ENCODE measurements at places on chromosomes 6 and 20. TPM values are rescaled to one million over a fixed set of nuclear protein-coding genes. Genes with fewer than 3 reads are reported as not detected.

GRCh38 chr20:62696434-62696957, 12.1 kb upstream of the NTSR1 start:
- H3K36me3 ChIP-seq: no peaks in the 10 kb centered on the region
- H3K4me1 ChIP-seq: no peaks in the 10 kb centered on the region
- no peak overlapping the region for H3K27ac ChIP-seq
- H3K27me3 ChIP-seq: peaks cover 34% of the 10 kb centered on the region
- no peak for DNase-seq

GRCh38 chr6:79719248-79719960, 88.3 kb downstream of the SH3BGRL2 start:
- H3K4me3 ChIP-seq: no peak overlapping the region
- no peak overlapping the region for H3K27ac ChIP-seq

- no peaks in the 10 kb centered on the region for H3K27me3 ChIP-seq
- no peak overlapping the region for H3K27ac ChIP-seq
- no peaks in the 10 kb centered on the region for H3K4me1 ChIP-seq
- no peak for DNase-seq
- H3K4me3 ChIP-seq: no peak overlapping the region
- H3K36me3 ChIP-seq: peaks cover 17% of the 10 kb centered on the region
Measured at GRCh38 chr20:51622004-51622874, 79.7 kb upstream of the NFATC2 start.

DNA sequence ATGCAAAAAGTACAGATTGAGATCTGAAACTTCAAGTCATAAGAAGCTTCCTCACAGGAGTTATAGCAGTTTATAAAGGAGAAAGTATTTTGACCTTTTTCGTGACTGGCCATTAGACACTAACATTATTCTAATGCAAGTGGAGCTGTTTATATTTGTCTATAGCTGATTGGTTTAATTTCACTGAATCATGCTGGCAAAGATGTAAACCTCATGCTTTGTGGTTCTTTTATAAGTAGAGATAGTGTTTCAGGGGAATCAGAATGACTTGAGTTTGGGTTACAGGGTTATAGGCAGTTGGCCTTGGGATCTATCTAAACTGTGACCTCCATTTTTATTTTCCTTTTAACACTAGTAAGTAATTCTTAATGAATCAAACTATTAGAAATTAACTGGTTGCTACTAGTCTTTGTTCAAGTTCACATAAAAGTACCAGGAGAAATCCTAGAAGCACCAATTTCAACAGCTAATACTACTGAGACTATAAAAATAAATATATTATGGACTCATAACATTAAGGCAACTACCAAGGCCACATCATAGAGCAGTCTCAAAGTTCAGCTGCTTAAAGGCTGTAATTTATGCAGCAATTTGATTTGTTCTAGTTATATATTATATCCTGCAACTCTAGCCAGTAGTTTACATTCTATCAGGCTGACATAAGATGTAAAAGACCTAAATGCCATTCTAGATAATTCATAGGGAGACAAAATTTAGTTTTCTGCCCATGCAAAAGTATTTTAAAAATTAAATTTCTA, 94.0 kb downstream of the RNGTT start:
- peaks cover 7% of the 10 kb centered on the region for H3K4me1 ChIP-seq
- peak overlapping the region; percentile 24 for H3K27ac ChIP-seq
- H3K27me3 ChIP-seq: no peaks in the 10 kb centered on the region
- peak; percentile 80 for DNase-seq

DNA sequence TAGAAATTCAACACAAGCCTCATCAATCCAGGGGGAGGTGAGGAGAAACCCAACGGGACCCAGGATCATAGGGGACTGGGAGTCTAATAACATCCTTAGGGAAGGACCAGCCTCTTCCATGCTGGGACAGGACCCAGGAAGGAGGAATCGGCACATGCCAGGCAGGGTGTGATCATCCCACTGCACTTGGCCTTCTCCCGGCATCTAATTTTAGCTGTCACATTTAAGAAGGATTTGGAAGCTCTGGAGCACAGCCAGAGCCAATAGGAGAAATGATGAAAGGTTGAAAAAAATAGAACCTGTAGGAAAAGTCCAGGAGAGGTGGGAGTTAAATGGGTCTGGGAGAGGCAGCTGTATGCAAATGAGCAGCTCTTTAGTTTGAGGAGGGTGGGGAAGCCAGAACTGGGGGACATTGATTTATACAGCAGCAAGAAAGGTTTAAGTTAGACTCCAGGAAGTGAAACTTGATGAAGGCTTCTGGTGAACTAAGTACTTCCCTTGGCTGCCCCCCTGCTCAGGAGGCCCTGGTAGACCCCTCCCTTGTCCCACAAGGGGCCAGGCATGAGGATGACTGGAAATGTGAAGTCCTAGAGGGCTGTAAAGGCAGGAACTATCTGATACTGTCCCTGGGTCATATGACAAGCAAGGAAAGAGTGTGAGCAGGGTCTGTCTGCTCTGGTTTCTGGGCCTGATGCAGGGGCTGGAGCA, 260.3 kb downstream of the LRFN2 start:
- no peak overlapping the region for H3K27ac ChIP-seq
- H3K27me3 ChIP-seq: peaks cover 1% of the 10 kb centered on the region
- no peaks in the 10 kb centered on the region for H3K36me3 ChIP-seq
- no peak overlapping the region for H3K4me3 ChIP-seq
- no peaks in the 10 kb centered on the region for H3K4me1 ChIP-seq
- no peak for DNase-seq

DNA sequence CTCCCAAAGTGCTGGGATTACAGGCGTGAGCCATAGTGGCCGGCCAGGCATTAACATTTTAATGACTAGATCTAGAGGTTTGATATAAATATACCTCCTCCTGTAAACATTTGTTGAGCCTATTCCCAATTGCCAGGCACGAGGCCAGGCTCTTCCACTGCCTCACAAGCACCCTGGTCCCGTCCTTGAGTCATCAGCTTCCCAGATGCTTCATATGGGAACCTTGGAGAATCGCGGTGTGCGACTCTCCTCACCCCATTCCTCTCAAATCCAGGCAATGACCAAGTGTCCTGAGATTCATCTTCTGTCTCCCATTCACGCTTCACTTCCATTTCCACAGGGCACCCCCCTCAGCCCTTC, 35.9 kb upstream of the PIM1 start:
- H3K27me3 ChIP-seq: no peaks in the 10 kb centered on the region
- peaks cover 35% of the 10 kb centered on the region for H3K4me1 ChIP-seq
- H3K36me3 ChIP-seq: no peaks in the 10 kb centered on the region
- H3K27ac ChIP-seq: peak overlapping the region; percentile 63
- H3K4me3 ChIP-seq: no peak overlapping the region
- peak; percentile 96 for DNase-seq

DNA sequence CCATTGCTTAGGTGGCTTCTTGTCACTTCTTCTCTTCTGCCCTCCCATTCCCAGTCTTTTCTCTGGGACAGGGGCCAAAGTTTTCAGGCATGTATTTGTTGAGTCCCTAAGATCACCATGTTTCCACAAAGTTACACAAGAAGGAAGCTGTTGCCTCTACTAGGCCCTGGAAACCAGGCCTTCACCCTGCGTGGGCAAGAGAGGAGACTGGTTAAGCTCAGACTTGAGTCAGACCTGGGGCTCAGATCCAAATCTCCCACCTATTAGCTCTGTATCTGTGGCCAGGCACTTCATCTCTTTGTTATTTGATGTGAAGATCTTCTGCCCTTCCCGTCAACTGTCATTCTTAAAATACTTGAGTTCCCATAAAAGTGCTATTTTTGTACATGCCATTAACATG, 154.6 kb downstream of the SASH1 start:
- H3K36me3 ChIP-seq: 0 out of 2 replicates have a peak, but pooled peaks cover 1% of the 10 kb centered on the region
- H3K4me3 ChIP-seq: no peak overlapping the region
- DNase-seq: peak; percentile 75
- H3K4me1 ChIP-seq: peaks cover 7% of the 10 kb centered on the region
- no peak overlapping the region for H3K27ac ChIP-seq

DNA sequence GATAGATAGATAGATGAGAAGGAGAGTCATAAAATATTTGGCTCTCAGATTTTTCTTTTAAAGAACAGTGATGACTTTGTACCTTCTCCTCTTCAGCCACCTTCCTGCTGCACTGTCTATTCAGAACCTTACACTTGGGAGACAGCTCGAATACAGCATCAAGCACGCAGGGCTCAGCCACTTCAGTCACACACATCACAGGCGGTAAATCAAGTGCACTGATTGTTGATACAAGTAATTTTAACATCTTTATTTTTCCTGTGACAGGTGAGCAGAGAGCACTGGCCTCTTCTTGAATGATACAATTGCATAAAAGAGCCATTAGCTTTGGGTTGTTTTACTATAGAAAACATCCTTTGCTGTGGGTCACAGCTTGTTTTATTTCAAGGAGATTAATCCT, 1118.5 kb upstream of the EYS start:
- no peak overlapping the region for H3K4me3 ChIP-seq
- H3K4me1 ChIP-seq: no peaks in the 10 kb centered on the region
- no peaks in the 10 kb centered on the region for H3K27me3 ChIP-seq
- no peak for DNase-seq

DNA sequence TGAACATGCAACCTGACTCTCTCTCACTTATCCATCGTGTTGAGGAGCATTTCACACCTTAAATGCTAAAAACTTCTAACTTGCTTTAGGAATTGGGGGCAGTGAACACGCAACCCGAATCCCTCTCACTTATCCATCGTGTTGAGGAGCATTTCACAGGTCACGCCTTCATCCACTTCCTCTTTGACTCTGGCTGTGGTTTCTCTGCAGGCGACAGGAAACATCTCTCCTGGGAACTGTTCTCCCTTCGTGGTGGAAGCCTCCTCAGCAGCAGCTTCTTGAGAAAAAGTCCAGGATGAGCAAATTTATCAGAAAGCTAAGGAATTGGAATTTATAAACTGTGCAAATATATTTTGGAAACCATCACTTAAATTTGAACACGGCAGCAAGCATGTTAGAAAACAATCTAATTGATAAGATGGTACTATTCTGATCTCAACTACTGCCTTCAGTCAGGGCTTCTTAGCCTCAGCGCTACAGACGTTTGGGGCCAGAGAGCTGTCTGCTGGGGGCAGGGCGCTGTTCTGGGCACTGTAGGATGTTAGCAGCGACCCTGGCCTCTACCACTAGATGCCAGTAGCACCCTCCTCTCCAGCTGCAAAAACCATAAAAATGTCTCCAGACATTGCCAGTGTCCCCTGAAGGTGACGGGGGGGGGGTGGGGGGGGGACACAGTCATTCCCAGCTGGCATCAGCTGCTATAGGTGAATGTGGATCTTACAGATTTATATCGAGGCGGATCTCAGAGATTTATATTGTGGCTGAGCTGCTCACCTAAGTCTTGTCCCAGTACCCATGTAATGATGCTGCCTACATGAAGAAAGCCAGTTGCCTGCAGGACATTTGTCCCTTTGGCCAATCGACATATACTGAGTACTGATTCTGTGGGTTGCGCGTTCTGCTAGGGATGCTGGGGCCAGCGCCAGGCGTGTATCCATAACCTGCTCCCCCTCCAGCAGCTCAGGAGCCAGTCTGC, 26.2 kb downstream of the CTCFL start:
- H3K4me3 ChIP-seq: no peak overlapping the region
- H3K4me1 ChIP-seq: no peaks in the 10 kb centered on the region
- no peaks in the 10 kb centered on the region for H3K36me3 ChIP-seq
- H3K27ac ChIP-seq: no peak overlapping the region

GRCh38 chr6:144158133-144158532, 7.8 kb downstream of the STX11 start:
- no peak overlapping the region for H3K4me3 ChIP-seq
- no peaks in the 10 kb centered on the region for H3K27me3 ChIP-seq
- DNase-seq: peak; percentile 88
- no peak overlapping the region for H3K27ac ChIP-seq
- H3K4me1 ChIP-seq: 0 out of 2 replicates have a peak, but pooled peaks cover 2% of the 10 kb centered on the region

- H3K36me3 ChIP-seq: no peaks in the 10 kb centered on the region
- H3K4me3 ChIP-seq: no peak overlapping the region
- no peak for DNase-seq
- no peaks in the 10 kb centered on the region for H3K4me1 ChIP-seq
- H3K27me3 ChIP-seq: peaks cover 3% of the 10 kb centered on the region
Measured at GRCh38 chr6:107116328-107116892, 1.1 kb upstream of the BEND3 start.

GRCh38 chr6:10451828-10452509, 37.1 kb upstream of the TFAP2A start:
- DNase-seq: peak; percentile 50
- no peak overlapping the region for H3K4me3 ChIP-seq
- no peaks in the 10 kb centered on the region for H3K4me1 ChIP-seq

GRCh38 chr6:12235341-12235740, 54.8 kb upstream of the EDN1 start:
- no peak overlapping the region for H3K27ac ChIP-seq
- no peak overlapping the region for H3K4me3 ChIP-seq

GRCh38 chr6:87421576-87421975, 13.8 kb downstream of the CFAP206 start:
- H3K4me1 ChIP-seq: no peaks in the 10 kb centered on the region
- DNase-seq: no peak
- no peaks in the 10 kb centered on the region for H3K27me3 ChIP-seq
- no peak overlapping the region for H3K4me3 ChIP-seq
- H3K36me3 ChIP-seq: no peaks in the 10 kb centered on the region
- H3K27ac ChIP-seq: no peak overlapping the region

GRCh38 chr6:71250099-71250602, 38.5 kb upstream of the OGFRL1 start:
- no peaks in the 10 kb centered on the region for H3K27me3 ChIP-seq
- H3K36me3 ChIP-seq: no peaks in the 10 kb centered on the region
- no peak overlapping the region for H3K4me3 ChIP-seq
- peaks cover 10% of the 10 kb centered on the region for H3K4me1 ChIP-seq

- no peak overlapping the region for H3K4me3 ChIP-seq
- H3K4me1 ChIP-seq: no peaks in the 10 kb centered on the region
- H3K36me3 ChIP-seq: no peaks in the 10 kb centered on the region
- DNase-seq: no peak
- peaks cover 8% of the 10 kb centered on the region for H3K27me3 ChIP-seq
Measured at GRCh38 chr6:96862560-96862959, 25.3 kb upstream of the GPR63 start.

AVP gene
- total RNA-seq: not detected

MYO6 gene
- total RNA-seq: 6.8 TPM

CFAP61 gene
- total RNA-seq: under 0.01 TPM

COL11A2 gene
- under 0.01 TPM for total RNA-seq

SPDEF gene
- total RNA-seq: not detected

KCNK17 gene
- total RNA-seq: not detected

LCA5 gene
- total RNA-seq: 2.0 TPM

STMND1 gene
- not detected for total RNA-seq

TCP11 gene
- total RNA-seq: 0.56 TPM

SNX9 gene
- total RNA-seq: 41.2 TPM

POU3F2 gene
- not detected for total RNA-seq

Measured in IMR-90 (cell line).